ENCODE measurements at places on chromosomes 13 and 19.

DNA sequence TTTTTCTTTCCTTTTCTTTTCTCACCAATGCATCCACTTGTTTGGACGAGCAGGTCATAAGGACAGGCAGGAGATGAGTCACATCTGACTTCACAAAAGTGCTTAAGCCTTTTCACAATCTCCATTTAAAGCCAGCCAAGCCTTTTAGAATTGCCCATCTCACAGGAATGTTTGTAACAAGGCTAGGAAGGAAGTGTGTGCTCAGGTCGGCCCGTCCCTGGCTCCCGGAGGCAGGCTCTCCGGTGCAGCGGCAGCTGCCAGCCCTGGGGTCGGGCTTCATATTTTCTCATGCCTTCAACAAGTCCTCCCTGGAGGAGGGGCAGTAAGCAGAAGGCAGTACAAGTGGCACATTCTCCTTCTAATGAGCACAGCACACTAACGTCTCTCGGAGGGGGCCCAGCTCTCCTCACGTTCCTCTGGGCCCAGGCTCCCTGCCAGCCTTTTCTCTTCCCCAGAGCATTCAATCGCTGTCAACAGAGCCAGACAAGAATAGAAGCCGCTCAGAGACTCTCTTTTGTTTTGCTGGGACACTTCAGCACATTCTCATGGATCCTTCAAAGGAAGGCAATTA is 180.5 kb downstream of the COL4A1 start:
- no peak for DNase-seq

DNA sequence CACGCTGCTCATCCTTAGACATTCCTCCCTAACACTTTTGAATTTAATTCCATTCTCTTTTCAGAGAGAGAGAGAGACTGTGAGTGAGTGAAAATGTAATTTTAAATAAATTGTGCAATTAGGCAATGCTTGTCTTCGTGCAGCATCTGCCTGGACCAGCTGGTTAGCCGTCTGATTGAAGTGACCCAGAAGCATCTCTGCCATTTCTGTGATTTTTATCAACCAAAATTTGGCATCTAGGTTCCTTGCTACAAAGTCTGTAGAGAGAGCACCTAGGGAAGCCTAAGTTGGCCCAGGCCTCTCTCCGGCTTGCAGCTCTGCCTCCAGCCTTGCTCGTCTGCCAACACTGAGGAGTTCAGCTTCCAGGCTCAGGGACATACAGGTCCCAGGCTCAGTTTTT is 138.6 kb upstream of the GPR12 start:
- no peak for DNase-seq

- no peak for DNase-seq
Measured at GRCh38 chr19:49430678-49431329, 5.6 kb downstream of the GFY start.

- DNase-seq: no peak
Measured at GRCh38 chr13:107866032-107866940, 349.1 kb downstream of the LIG4 start.

DNA sequence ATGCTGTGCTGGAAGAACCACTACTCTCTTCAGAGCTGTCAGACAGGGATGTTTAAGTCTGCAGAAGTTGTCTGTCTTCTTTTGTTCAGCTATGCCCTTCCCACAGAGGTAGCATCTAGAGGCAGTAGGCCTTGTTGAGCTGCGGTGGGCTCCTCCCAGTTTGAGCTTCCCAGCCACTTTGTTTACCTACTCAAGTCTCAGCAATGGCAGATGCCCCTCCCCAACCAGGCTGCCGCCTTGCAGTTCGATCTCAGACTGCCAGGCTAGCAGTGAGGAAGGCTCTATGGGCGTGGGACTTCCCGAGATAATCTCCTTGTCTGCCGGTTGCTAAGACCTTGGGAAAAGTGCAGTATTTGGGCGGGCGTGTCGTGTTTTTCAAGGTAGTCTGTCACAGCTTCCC is 42.1 kb upstream of the UQCRFS1 start:
- no peak for DNase-seq

DNA sequence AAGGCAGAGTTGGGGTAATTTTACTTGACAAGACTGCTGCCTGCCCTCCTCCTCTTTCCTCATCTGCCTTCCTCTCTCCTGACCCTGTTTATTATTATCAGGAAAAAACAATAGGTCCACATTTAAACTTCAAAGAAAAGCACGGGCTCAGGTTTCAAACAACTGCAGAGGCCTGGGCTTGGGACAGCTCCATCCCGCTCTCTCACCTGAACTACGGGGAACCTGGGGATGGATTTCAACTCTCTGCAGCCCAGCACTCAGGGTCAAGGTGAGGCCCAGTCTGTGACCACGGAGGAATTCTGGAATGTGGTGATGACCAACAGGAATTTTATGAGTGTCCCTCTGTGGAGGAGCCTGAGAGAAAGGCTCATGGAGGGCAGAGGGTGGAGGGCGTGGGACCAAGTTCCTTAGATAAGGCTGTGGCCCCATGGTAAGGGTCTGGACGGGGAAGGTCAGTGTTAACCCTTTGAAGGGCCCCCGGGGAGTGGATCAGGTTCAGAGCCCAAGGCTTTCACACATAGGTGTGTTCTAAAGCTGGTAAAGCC is 220.8 kb upstream of the MAB21L1 start:
- DNase-seq: no peak

DNA sequence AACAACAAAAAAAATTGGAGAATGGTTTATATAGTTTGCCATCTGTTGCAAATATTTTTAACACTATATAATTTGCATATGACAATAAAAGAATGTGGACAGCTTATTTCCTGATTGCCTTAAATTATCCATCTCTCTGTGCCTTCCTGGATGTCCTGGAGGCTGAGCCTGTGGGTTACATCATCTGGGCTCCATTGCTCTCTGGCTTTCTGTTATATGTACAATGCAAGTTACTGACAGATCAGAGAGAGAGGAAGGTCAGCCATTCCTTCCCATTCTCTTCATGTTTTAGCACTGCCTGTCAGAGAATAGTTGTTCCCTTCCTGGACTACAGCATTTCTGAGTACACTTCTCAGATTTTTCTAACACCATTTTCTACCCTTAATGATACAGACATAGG is 758.3 kb upstream of the PCDH20 start:
- DNase-seq: no peak

DNA sequence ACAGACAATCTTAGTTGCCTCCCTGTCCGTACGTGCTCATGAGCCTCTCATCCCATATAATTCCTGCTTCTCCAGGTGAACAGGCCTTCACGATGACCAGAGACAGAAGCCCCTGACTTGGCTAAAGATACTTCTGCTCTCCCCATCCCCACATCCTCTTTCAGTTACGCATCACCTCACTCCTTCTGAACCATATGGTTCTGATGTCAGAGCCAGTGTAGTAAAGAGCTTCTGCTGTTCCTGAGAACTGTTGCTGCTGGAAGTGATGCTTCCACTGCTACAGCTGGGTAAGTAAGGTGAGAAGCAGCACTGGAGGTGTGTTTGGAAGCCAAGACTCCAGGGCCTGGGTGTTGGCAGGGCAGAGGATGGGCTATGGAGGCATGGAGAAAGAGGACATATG is 12.9 kb downstream of the SIGLECL1 start:
- DNase-seq: no peak

- no peak for DNase-seq
Measured at GRCh38 chr13:51822106-51822815, 18.3 kb upstream of the DHRS12 start.

- no peak for DNase-seq
Measured at GRCh38 chr13:32734511-32734910, 148.3 kb downstream of the PDS5B start.

DNA sequence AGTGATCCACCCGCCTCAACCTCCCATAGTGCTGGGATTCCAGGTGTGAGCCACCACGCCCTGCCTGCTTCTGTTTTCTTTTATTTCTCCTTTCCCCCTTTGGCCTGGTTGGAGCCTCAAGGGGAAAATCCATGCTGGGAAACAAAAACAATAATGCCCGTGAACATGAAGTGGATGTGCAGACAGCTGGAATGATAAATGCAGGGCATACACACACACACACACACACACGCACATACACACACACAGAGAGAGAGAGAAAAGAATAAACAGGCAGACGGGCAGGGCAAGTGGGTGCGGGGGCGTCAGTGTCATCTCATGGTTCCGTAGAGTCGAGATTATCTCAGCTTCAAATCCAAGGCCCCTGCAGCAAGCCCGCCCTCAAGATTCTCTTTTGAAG is 4.4 kb upstream of the PLEKHF1 start:
- DNase-seq: no peak

- DNase-seq: no peak
Measured at GRCh38 chr13:30163441-30163840, 143.9 kb downstream of the KATNAL1 start.

DNA sequence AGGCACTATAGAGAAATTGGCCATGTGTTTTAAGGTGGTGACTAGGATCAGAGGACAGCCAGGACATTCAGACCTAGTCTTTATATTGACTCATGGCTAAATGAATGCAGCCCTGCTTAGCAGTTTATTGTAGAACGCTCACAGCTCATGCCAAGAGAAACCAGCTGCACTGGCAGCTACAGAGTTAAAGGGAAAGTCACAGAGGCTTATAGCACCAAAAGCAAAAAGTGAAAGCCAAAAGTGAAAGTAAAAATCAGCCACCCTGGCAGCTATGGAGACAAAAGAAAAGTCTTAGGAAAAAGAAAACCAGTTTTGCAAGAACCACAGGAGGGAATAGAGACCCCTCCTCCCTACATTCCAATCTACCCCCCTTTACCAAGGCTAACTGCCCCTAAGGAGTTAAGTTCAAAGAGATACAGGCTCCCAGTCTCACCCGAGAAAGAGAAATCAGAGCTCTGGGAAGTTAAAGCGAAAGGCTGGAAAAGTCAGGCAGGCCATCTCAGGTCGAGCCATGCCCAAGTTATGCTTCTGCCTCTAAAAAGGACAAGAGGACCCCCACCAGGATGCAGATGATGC is 99.0 kb downstream of the ZNF429 start:
- DNase-seq: no peak

DNA sequence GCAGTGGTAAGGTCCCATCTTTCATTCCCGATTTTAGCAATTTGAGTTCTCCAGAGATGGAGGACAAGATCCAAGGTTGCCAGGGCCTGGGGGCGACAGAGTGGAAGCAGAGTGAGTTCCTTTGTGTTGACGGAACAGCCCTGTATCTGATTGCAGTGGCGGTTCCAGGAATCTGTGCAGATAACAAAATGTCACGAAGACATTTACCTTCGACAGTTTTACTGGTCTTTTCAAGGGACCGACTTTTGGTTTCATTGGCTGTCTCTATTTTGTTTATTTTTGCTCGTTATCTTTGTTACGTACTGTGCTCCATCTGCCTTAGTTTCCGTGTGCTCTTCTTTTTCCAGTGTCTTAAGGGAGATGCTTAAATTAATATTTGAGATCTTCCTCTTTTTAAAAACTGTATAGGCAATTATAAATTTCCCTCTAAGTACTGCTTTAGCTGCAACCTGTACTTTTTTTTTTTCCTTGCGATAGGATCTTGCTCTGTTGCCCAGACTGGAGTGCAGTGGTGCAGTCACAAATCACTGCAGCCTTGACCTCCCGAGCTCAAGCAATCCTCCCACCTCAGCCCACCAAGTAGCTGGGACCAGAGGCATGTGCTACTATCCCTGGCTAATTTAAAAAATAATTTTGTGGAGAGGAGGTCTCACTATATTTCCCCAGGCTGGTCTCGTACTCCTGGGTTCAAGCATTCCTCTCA is 23.2 kb downstream of the KDM4B start:
- peak; percentile 38 for DNase-seq

- DNase-seq: no peak
Measured at GRCh38 chr13:80012251-80012650, 328.7 kb downstream of the SPRY2 start.

DNA sequence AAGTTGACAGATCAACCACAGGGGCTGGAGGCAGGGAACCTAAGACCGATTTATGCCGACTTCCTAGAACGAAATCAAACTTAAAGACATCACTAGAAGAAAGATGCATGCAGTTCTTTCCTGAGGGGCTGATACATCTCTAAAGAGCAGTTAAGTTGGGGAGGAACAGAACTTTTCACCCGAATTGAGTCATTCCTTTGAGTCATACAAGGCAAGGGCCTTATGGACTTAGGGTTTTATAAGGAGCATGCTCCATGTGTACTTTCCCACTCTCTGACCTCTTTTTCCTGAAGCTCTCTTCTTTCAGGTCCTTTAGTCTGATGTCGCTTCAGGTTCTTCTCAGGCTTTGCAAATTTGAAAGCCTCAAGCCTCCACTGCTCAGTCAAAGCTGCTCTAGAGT is 7.9 kb upstream of the FBXL3 start:
- DNase-seq: no peak

DNA sequence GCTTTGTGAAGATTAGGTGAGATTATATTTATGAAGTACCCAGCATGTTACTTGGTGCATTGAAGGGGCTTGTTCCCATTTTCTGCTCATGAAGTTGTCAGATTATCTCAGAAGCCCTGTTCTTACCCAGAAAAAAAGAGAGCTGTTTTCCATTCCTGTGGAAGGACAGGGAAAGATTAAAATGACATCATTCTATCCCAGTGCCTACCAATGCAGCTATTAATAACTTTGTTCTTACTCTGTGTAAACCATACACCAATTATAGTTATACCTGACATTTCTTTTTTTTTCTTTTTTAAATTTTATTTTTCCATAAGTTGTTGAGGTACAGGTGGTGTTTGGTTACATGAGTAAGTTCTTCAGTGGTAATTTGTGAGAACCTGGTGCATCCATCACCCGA is 18.6 kb downstream of the ZNF507 start:
- DNase-seq: no peak

GRCh38 chr19:3323026-3323425 is 43.4 kb upstream of the NFIC start:
- no peak for DNase-seq

- no peak for DNase-seq
Measured at GRCh38 chr13:75355609-75356008, 126.4 kb downstream of the TBC1D4 start.

DNA sequence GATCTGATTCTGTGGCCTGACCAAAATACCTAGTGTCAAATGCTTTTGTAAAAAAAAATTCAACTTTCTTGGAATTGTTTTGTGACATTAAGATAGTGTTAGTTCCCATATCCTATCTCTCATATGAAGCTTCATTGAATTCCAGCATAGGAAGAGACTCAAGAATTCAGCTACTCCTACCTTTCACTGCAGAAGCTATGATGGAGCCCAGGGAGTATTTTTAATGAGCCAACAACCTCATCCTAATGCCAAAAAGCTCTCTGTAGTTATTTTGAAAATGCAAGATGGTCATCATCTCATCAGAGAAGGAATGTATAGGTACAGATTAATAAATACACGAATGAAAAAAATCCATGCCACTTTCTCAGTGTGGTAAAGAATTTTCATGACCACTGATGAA is 431.2 kb upstream of the SGCG start:
- no peak for DNase-seq

- no peak for DNase-seq
Measured at GRCh38 chr13:25934127-25934526, 117.7 kb downstream of the SHISA2 start.

- no peak for DNase-seq
Measured at GRCh38 chr13:30318026-30318425, 10.7 kb upstream of the KATNAL1 start.

DNA sequence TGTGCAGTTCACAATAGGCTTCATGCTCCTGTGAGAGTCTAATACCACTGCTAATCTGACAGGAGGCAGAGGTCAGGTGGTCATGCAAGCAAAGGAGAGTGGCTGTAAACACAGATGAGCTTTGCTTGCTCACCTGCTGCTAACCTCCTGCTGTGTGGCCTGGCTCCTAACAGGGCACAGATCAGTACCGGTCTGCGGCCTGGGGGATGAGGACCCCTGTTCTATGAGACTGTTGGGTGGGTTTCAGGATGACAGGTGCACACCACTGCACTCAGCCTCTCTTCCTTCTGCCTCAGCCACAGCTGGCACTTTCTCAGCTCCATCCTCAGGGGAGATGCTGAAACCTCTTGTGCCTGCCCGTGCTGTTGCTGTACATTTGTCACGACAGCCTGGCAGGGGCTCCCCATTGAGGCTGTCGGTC is 9.7 kb downstream of the CLEC4G start:
- DNase-seq: no peak
